ENCODE measurements at places on chromosomes 12 and 14.

- H3K27me3 ChIP-seq, result no peaks in the 10 kb centered on the region
- no peaks in the 10 kb centered on the region for H3K4me1 ChIP-seq
- DNase-seq, result no peak
- H3K4me3 ChIP-seq, result no peak overlapping the region
- no peaks in the 10 kb centered on the region for H3K36me3 ChIP-seq
Measured at GRCh38 chr12:99523853-99524252, 123.7 kb upstream of the GARIN6 start.

- no peaks in the 10 kb centered on the region for H3K4me1 ChIP-seq
- no peak for DNase-seq
- H3K4me3 ChIP-seq, result no peak overlapping the region
Measured at GRCh38 chr12:16303939-16304338, 26.5 kb upstream of the SLC15A5 start.

DNA sequence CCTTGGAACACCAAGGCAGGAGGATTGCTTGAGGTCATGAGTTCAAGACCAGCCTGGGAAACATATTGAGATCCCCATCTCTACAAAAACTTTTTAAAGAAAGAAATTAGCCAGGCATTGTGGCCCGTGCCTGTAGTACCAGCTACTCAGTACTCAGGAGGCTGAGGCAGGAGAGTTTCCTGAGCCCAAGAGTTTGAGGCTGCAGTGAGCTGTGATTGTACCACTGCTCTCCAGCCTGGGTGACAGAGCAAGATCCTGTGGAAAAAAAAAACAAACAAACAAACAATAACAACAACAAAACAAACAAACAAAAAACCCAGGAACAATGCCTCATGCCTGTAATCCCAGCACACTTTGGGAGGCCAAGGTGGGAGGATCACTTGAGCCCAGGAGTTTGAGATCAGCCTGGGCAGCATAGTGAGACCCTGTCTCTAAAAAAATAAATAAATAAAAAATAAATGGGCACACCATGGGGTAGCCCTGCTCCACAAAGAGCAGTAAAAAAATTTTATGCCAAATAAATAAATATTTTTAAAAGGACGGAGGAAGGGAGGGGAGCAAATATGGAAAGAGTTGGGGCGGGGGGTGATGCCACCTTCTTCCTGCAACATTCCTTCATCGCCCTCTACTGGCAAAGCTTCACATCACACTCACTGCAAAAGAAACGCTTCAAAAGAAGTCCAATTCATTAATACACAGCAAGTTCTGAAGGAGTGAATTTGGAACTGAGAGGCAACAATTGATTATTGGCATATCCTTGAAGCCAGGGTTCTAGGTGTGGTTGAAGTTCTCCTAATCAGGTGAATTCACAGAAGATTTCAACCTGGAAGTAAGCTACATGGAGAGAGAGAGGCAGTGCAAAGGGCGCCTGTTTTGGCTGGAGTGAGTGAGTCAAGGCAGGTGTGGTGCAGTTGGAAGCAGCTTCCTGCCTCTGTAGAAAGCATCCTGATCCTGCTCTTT lies 8.8 kb upstream of the GNPTAB start:
- no peaks in the 10 kb centered on the region for H3K36me3 ChIP-seq
- no peak overlapping the region for H3K27ac ChIP-seq
- no peak overlapping the region for H3K4me3 ChIP-seq
- no peak for DNase-seq

- no peaks in the 10 kb centered on the region for H3K36me3 ChIP-seq
- H3K27me3 ChIP-seq, result peaks cover 2% of the 10 kb centered on the region
- H3K4me3 ChIP-seq, result no peak overlapping the region
Measured at GRCh38 chr14:100698666-100699448, 27.8 kb upstream of the DLK1 start.

- no peak overlapping the region for H3K4me3 ChIP-seq
- no peak for DNase-seq
- H3K4me1 ChIP-seq, result no peaks in the 10 kb centered on the region
- H3K36me3 ChIP-seq, result no peaks in the 10 kb centered on the region
- H3K27ac ChIP-seq, result no peak overlapping the region
- no peaks in the 10 kb centered on the region for H3K27me3 ChIP-seq
Measured at GRCh38 chr14:63178912-63179311, 25.3 kb upstream of the RHOJ start.

GRCh38 chr14:50659327-50659974 lies 8.7 kb downstream of the SAV1 start:
- no peak overlapping the region for H3K4me3 ChIP-seq
- peaks cover 56% of the 10 kb centered on the region for H3K4me1 ChIP-seq
- no peak for DNase-seq
- H3K27ac ChIP-seq, result no peak overlapping the region

- H3K27ac ChIP-seq, result no peak overlapping the region
- no peaks in the 10 kb centered on the region for H3K27me3 ChIP-seq
- DNase-seq, result no peak
- H3K4me1 ChIP-seq, result peaks cover 23% of the 10 kb centered on the region
- H3K4me3 ChIP-seq, result no peak overlapping the region
Measured at GRCh38 chr14:89607453-89607852, 190.4 kb upstream of the FOXN3 start.

DNA sequence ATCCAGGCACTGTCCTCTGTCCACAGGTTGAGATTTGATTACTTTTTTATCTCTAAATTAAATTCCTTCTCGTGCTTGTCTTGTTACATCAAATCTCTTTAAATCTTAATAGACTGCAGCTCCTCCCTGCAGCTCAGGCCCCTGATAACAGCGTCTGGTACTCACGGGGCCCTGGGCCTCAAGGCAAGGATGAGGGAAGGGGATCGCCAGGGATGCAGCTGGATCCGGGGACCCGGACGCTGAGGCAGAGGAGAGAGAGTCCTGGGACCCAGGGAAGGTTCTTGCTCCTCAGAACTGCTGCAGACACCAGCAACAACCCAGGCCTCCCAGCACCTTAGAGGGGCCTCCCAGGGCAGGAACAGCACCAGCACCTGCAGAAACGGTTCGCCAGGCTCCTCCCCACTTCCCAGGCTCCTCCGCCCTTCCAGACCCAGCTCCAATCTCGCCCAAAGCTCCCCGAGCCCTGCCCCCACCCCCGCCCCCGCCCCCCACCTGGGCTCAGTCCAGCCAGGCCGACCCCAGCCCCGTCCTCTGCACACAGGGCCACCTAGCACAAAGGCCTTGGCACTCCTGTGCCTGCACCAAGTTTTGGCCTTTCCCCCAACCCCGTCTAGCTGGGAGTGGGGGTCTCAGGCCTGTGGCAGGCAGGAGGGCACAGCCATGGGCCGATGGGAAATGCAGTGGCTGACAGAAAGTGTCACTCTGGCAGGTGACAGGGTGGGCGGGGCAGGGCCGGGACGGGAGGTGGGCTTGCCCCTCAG lies 60.3 kb upstream of the GALNT9 start:
- H3K4me1 ChIP-seq, result no peaks in the 10 kb centered on the region
- H3K27ac ChIP-seq, result no peak overlapping the region
- H3K4me3 ChIP-seq, result no peak overlapping the region
- peaks cover 23% of the 10 kb centered on the region for H3K27me3 ChIP-seq

GRCh38 chr14:97806891-97807290 lies 1009.7 kb downstream of the VRK1 start:
- no peaks in the 10 kb centered on the region for H3K36me3 ChIP-seq
- no peaks in the 10 kb centered on the region for H3K27me3 ChIP-seq

- peak; percentile 60 for DNase-seq
- H3K27ac ChIP-seq, result peak overlapping the region; percentile 79
- peaks cover 5% of the 10 kb centered on the region for H3K36me3 ChIP-seq
- H3K27me3 ChIP-seq, result no peaks in the 10 kb centered on the region
- H3K4me3 ChIP-seq, result peak overlapping the region; percentile 56
- peaks cover 95% of the 10 kb centered on the region for H3K4me1 ChIP-seq
Measured at GRCh38 chr12:113070117-113070906, 13.8 kb downstream of the DTX1 start.

- no peak overlapping the region for H3K27ac ChIP-seq
- no peak overlapping the region for H3K4me3 ChIP-seq
- H3K36me3 ChIP-seq, result no peaks in the 10 kb centered on the region
- DNase-seq, result no peak
- peaks cover 13% of the 10 kb centered on the region for H3K27me3 ChIP-seq
Measured at GRCh38 chr12:132170637-132171292, 26.5 kb downstream of the NOC4L start.

DNA sequence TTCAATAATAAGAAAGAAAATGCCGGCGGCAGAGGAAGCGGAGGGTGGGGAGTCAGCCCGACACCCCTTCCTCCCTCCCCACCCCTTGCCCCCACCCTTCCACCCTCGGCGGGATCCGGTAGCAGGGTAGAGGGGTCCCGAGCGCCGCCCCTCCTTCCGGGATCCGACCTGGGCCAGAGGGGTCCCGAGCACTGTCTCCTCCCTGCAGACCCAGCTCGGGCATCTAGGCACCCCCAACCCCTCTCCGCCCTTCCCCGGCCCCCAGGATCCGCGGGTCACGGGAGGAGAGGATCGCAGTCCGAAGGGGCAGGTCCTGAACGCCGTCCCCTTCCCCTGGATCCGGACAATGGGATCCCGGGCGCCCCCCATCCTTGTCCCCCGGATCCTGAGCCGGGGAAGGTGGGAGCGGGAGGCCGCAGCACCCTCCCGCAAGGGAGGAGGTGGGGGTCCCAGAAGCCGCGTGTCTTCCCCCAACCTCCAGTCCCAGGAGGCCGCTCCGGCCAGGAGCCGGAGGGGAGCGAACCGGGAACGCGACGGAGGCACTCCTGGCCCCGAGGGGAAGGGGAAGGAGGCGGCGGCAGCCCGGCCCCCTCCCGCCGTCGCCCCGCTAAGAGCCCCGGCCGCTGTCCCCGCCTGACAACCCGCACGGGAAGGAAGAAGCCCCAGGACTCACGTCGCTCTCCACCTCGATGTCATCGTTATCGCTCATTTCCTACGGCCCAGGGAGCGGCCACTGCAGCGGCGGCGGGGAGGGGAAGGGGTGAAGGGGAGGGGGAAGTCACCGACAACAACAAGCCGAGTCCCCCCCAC lies 481 bp downstream of the MAX start:
- peaks cover 20% of the 10 kb centered on the region for H3K36me3 ChIP-seq
- H3K4me3 ChIP-seq, result peak overlapping the region; percentile 89
- peak; percentile 39 for DNase-seq

DNA sequence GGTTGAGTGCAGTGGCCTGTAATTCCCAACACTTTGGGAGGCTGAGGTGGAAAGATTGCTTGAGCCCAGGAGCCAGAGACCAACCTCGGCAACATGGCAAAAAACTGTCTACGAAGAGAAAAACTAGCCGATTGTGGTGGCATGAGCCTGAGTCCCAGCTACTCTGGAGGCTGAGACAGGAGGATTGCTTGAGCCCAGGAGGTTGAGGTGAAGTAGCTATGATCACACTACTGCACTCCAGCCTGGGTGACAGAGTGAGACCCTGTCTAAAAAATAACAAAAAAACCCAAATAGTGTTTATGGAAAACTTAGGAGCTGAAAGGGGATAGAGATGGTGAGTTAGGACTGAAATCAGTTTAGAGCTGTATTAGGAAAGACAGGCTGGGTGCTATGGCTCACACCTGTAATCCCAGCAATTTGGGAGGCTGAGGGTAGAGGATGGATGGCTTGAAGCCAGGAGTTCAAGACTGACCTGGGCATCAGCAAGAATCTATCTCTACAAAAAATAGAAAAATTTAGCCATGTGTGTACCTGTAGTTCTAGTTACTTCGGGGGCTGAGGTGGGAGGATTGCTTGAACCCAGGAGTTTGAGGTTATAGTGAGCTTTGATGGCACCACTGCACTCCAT lies 9.7 kb downstream of the PNN start:
- H3K4me1 ChIP-seq, result no peaks in the 10 kb centered on the region
- DNase-seq, result no peak
- H3K27me3 ChIP-seq, result no peaks in the 10 kb centered on the region
- H3K4me3 ChIP-seq, result no peak overlapping the region
- no peak overlapping the region for H3K27ac ChIP-seq
- H3K36me3 ChIP-seq, result peaks cover 27% of the 10 kb centered on the region

- H3K4me1 ChIP-seq, result no peaks in the 10 kb centered on the region
- no peak overlapping the region for H3K27ac ChIP-seq
- H3K4me3 ChIP-seq, result no peak overlapping the region
Measured at GRCh38 chr12:84842406-84843013, 70.1 kb downstream of the SLC6A15 start.
